Stimulated activated CD4-positive, alpha-beta T cell treated with anti-CD3 and anti-CD28 coated beads, Interleukin-15, amount 100 ng/mL, for 48 hours (primary cell): ENCODE measurements at places on chromosomes 2 and 18.
A peak's percentile ranks its signal among the peaks of the same experiment; 100 is the strongest.

GRCh38 chr2:177724398-177725287 is 332.1 kb downstream of the AGPS start:
- peak; percentile 31 for DNase-seq

DNA sequence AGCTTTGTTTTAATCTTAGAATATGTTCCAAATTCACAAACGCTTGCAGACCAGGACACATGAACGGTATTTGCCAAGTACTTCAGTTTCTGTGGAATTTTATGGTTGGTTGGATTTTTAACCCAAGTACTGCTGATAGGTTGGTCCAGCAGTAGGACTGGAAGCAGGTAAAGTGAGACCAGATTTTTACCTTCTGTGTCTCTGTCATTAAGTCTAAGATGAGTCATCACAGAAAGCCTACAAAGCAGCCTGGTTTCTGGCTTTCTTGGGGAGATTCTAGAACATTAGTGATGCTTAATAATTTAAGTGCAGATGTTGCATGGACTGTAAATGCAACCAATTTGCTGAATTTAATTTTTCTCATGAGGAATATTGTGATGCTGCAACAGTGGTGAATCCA is 100.5 kb downstream of the SCG2 start:
- no peak for DNase-seq

- DNase-seq = no peak
Observed at GRCh38 chr2:62808554-62808953, 103.0 kb downstream of the EHBP1 start.

GRCh38 chr2:189178054-189178453 is 1.5 kb downstream of the COL5A2 start:
- DNase-seq = no peak

DNA sequence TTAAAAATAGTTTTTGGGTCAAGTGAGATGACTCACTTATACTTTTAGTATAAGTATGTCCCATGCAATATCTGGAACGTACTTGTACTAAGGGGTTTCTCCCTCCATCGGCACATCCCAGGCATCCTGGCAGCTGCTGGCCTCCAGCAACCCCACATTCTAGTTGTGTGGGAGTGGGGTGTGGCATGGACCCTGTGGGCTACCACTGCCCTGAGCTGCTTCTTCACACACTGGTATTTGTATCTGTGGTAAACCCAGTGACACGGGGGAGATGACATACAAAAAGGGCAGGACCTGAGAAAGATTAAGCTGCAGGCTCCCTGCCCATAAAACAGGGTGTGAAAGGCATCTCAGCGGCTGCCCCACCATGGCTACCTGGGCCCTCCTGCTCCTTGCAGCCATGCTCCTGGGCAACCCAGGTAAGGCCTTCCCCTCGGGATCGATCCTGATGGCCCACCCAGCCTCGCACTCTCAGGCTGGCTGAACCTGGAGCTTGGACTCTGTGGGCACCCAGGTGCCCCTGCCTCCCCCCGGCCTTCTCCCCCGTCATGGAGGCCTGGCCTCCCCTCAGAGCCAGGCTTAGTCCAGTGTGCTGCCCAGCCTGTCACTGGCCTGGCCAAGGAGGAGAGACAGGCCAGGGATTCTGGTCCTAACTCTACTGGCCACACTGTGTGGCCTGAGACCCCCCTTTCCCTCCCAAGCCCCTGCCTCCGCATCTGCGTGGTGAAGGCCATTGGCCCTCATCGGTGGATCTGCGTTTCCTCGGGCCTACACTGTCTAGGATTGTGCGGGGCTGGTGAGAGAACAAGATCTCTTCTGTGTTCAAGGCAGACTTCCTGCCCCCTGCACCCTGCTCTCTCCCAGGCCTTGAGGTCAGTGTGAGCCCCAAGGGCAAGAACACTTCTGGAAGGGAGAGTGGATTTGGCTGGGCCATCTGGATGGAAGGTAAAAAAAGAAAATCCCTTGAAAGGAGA is at the start of gene GNLY:
Gene GNLY (plus strand): TSS at position 307 of the 974 bp plus-strand sequence. CDS start 61 bp downstream, at position 368.
- no peak for DNase-seq

- DNase-seq = no peak
Observed at GRCh38 chr2:239195992-239196391, 204.8 kb downstream of the HDAC4 start.

GRCh38 chr18:52402814-52403213 is 62.8 kb downstream of the DCC start:
- no peak for DNase-seq
